ENCODE measurements at places on chromosomes 13 and 19.
A peak's percentile ranks its signal among the peaks of the same experiment; 100 is the strongest.

- no peak for DNase-seq
These were observed 293.7 kb downstream of the SUCLA2 start for GRCh38 chr13:47707414-47707813.

GRCh38 chr13:100409132-100409531 lies 179.5 kb downstream of the GGACT start:
- DNase-seq = peak; percentile 34

DNA sequence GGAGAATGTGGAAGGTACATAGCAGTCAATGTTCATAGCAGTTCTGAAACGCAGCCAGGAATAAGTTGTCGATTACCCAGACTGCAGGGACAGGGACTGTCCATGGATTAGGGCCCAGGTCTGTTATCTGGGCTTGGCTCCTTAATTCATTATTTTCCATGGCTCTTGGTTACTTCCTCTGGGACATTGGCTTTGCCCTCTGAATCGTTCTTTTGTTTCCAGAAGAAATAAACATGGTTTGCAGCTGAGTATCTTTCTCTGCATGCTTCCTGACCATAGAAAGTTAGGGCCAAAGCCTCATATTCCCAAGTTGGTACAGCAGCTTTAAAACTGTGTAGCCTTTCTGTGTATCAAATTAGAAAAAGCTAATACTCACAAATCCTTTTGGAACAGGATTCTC lies 121.7 kb upstream of the MAB21L1 start:
- no peak for DNase-seq

GRCh38 chr19:31424861-31425620 lies 75.8 kb upstream of the TSHZ3 start:
- no peak for DNase-seq

- peak; percentile 54 for DNase-seq
These were observed 22.1 kb downstream of the VASP start for GRCh38 chr19:45529420-45529785.

GRCh38 chr19:23310729-23311211 lies 60.6 kb upstream of the ZNF724 start:
- DNase-seq = no peak

- no peak for DNase-seq
These were observed 3.3 kb downstream of the LRFN3 start for GRCh38 chr19:35939307-35940077.

All from NCI-H69 (cell line).